ENCODE measurements at places on chromosomes 7 and 10.

- DNase-seq, result no peak
Observed at GRCh38 chr10:84177541-84178141, 4.0 kb downstream of the GPR15LG start.

- no peak for DNase-seq
Observed at GRCh38 chr10:17307123-17307522, 79.1 kb downstream of the VIM start.

DNA sequence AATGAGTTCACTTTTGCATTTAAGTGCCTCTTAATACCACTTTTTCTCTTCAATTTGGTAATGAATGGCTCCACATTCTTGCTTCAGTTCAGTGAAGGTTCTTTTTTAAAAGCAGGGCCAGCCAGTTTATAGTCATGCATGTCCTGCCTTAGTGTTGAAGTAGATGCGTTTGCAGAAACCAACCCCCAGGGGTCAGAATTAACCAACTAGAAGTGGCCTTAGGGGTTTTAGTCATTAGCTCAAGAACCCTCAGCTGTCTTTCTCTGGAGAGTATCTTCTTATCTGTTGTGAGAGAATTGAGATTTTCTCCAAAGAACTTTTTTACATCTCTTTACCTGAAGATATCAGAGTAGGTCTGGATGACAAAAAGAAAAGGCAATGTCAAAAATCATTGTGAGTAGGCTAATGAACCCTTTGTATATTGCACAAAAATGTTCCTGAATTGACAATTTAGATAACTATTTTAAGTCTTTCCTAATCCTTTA lies 82.2 kb downstream of the PIK3CG start:
- peak; percentile 42 for DNase-seq

GRCh38 chr10:31172925-31173324 lies 141.3 kb upstream of the ZNF438 start:
- DNase-seq, result no peak

GRCh38 chr10:78991187-78991586 lies 77.6 kb upstream of the ZMIZ1 start:
- no peak for DNase-seq

Data from epithelial cell of proximal tubule (primary cell).